Ecto neural progenitor cell (in vitro differentiated cells): ENCODE measurements at places on chromosomes 6 and 20.
A peak's percentile ranks its signal among the peaks of the same experiment; 100 is the strongest.

DNA sequence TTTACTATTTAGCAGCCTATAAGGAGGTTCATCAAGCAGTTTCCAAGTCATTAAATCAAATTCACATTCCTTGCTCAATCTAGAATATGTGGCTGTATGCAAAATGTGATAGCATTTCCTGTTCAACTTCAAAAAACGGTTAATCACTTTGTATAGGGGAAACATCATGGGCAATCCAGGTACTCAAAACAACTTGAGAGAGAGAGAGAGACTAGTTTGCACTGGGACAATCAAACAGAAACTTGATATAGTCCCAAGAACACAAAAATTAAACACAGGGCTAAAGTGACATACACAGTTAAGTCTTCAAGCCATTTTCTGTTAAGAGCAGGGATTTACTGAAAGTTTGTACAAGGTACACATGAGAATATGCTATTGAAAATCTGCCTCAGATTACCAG is 7.4 kb downstream of the CPNE1 start:
- no peak for DNase-seq

DNA sequence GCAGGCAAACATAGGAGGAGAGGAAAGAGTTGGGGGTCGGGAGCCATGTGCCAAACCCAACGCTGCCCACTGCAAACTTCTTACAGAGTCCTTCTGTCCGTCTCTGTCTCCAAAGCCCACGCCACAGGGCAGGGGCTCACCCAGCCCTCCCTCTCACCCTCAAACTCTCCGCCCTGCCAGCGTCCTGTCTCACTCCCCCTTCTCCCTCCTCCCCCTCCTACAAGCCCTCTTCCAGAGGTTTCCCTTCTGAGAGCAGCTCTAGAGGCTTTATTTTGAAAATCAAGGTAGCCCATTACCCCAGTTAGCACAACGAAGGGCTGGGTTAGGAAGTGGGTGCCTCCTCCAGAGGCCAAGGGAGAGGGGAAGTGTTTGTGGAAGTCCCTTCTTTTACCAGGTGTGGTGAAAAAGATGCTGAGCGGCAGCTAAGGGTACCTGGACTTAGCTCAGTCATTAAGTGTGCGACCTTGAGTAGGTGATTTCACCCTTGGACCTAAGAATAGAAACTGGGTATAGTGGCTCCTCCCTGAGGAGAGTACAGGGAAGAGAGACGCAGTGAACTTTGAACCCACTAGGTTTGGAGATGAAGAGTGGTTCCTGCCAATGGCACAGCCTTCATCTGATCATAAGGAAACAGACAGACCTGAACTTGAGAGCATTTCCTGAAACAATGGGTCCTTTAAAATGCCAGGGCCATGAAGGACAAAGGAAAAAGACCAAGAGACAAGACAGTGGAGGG is 123.8 kb downstream of the BANF2 start:
- DNase-seq = no peak

DNA sequence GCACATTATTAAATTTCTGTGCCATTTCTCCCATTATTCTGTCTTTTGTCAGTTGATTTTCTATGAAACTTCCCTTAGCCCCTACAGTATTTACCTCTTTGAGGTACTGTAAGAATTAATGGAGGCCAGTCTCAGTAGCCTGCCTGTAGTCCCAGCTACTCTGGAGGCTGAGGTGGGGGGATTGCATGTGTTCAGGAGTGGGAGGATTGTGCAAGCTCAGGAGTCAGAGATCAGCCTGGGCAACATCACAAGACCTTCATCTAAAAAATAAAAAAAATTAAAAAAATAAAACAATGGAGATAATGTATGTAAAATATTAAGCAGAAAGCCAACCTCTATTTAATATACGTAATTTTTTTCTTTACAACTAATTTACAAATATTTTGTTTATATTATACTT is 77.8 kb downstream of the OR2B2 start:
- DNase-seq = no peak

GRCh38 chr6:10312445-10312844 is 102.4 kb downstream of the TFAP2A start:
- DNase-seq = no peak

- DNase-seq = no peak
Observed at GRCh38 chr6:50180646-50181045, 130.9 kb upstream of the DEFB112 start.

GRCh38 chr6:101195588-101195987 is 197.9 kb upstream of the GRIK2 start:
- no peak for DNase-seq

DNA sequence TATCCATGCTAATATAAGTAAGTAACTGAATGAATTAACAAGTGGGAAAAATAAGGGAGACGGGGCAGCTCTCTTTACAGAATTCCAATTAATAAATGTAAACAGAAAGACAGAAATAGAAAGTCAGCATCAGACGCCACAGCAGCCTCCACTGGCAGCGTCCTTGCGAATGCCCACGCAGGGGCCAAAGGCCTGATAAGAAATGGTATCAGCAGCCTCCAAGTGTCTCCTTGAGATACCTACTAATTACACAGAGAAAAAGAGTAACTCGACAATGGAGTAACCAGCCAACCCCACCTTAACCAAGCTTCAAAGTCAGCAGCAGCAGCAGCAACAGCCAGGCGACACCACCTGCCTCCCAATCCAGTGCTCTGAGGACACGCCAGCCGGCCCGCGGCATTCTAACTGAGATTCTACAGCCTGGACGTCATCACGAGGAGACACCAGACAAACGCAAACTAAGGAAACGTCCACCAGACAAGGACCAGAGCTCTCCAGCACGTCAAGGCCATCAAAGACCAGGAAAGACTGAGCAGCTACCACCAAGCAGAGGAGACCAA is 78.8 kb downstream of the TAF4 start:
- DNase-seq = no peak

- DNase-seq = no peak
Observed at GRCh38 chr6:45737331-45738056, 278.2 kb downstream of the CLIC5 start.

DNA sequence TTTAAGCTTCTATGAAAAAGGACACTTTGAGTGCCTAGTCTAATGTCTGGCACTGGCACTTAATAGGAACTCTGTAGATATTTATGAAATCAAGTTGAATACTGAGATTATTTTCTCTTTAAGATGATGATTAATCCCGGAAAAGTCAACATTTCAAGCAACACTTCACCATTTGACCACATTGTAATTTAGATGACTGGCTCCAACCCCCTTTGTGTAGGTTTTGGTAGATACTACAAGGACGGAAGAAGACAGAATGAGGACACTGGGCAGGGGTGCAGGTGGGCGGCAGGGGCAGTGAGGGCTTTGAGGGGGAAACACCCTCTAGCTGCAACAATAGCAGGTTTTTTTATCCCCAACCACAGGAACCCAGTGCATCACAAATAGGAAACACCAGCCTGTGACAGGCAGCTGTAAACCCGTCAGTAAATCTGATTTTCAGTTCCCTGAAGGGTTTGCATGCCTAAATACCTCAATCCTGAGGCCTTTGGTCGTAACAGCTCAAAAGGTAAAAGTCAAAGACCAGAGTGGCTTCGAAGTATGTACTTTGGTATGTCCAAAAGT is 4.6 kb downstream of the DTNBP1 start:
- DNase-seq = no peak

DNA sequence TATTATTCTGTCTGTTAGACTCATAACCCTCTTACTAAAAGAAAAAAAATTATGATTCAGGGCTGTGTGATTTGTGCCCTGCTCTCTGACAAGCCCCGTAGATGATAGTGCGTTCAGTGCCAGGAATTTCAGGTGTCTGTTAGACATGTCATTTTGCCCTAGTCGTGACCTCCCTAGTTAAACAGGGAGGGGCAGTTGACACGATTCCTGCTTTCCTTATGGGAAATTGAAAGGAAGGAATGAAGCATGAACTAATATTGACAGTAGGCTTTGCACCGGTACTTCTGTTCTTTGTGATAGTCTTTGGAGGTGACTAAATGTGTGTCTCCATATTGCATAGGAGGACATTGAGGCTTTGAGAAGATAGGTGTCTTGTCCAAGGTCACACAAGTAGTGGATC is 26.3 kb downstream of the RPRD1B start:
- DNase-seq = no peak

- peak; percentile 18 for DNase-seq
Observed at GRCh38 chr20:19079536-19080299, 132.7 kb upstream of the SLC24A3 start.

GRCh38 chr6:18492972-18493371 is 105.8 kb downstream of the RNF144B start:
- no peak for DNase-seq

GRCh38 chr6:134238960-134239795 is 78.7 kb downstream of the SGK1 start:
- no peak for DNase-seq

- no peak for DNase-seq
Observed at GRCh38 chr6:113481910-113482309, 375.2 kb upstream of the MARCKS start.

DNA sequence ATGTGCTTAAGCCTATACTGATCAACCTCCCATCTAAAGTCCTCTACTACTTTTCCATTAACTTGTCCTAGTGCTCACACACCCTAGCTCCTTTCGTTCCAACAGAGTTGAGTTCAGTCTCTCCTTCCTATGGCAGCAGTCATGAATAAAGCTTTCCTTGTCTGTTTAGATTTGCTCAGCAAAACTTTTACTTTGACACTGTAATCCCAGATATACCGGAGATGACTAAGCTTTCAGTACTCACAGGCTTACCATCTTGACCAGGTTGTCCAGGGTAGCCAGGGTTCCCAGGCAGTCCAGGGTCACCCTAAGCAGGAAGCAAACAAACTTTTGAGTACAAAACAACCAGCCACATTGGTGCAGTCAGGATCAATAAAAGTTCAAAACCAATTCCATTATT is 90.7 kb downstream of the COL21A1 start:
- no peak for DNase-seq

DNA sequence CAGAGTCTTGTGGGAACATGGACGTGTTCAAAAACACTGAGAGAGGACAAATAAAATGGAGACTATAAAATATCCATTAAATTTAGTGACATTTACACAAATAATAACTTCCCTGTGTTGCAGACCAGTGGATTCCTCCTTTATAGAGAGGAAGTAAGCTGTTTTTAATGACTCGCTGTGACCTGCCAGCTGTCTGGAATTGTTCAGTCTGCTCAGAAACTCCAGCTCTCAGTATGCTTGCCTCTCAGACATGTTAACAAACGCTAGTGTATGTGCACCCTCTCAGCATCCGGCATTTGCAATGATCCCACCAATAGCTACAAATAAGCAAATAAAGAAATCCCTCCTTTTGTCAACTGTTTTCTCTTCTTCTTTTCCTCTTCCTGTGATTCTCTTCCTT is 158.0 kb upstream of the TCF21 start:
- no peak for DNase-seq

DNA sequence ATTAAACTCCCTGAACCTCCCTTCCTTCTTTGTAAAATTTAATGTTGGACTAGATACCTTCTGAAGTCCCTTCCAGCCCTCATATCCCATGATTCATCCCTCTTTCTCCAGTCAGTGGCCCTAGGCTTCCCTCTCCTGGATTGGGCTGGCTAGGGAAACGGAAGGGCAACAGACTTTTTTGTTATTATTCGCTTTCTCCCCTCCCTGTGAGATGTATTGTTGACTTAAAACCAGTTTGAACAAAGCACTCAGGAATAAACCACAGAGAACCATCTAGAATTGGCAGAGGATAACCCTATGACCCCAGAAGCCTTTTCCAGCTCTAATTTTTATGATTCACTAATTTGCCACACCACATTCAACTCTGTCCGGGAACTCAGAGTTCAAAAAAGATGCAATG is 239.7 kb upstream of the SUPT3H start:
- no peak for DNase-seq

DNA sequence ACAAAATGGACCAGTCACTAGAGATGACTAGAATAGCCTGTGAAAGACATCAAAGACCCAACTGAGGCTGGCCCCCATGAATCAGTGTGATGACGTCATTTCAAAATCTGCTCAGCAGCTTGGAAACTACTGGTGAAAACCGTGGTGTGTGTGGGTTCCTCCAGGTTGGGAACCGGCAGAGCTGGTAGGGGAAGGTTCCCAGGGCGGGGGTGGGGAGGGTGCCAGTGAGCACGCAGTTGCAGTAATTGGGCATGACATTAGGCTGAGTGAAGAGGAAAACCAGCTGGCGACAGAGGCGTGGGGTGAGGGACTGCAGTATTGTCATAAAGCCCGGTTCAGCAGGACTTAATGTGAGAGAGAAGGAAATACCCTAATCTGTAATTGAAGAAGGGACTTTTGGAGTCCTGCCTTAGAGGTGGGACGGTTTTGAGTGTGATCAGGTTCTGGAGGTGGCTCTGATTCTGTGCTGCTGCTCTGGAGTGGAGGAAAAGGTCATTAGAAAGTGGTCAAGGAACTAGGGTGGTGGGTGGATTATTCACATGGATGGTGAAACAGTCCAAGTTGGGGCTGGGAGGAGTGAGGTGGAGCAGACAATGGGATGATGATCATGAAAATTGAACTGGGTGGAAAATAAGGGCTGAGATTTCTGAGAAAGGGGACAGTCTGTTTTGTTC is 52.0 kb upstream of the MTHFD1L start:
- no peak for DNase-seq

DNA sequence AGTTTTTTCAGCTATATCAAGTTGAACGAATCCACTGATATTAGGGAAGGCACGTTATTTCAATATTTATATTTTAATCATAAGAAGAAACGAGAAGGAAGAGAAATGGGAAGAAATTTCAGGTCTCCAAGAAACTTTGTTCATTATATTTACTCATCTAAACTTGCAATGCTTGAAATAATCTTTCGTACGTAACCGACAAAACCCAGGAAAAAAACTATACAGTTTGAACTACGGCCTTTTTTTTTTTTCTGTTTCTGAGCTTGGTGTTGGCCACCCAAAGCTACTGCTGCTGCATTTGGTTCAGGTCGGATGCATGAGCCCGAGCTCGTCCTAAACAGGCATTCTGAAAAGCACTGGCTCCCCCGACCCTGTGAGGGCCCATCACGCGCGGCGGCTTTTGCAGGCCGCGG is 548 bp downstream of the PERP start:
- no peak for DNase-seq

DNA sequence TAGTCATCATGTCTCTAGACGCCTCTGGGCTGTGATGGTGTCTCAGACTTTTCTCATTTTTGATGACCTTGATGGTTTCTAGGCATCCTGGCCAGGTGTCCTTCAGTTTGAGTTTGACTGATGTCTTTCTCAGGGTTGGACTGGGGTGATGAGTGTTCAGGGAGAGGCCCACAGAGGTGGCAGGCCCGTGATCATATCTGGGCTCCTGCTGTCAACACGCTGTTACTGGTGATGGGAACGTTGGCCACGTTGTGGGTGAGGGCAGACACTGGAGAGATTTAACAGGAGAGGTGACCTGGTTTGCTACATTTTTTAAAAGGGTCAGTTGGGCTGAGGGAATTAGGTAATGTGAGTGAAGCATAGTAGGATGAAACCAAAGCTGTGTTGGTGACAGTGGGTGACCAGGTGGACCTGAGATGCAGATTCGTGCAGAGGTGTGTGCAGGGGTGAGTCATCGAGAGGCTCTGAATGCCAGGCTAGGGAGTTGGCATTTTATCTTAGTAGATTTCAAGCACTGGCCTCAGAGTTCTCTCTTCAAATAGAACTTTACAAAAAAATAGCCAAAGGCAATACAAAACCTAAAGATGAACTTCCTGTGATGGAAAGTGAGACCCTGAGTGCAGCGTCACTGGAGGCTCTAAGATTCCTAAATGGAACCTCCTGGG is 174.1 kb downstream of the CDH26 start:
- no peak for DNase-seq
